Naive thymus-derived CD4-positive, alpha-beta T cell (primary cell): ENCODE measurements at places on chromosomes 3 and 15. TPM values are rescaled to one million over a fixed set of nuclear protein-coding genes. Genes with fewer than 3 reads are reported as not detected.

- DNase-seq = peak; percentile 32
- peaks cover 8% of the 10 kb centered on the region for H3K4me1 ChIP-seq
- no peaks in the 10 kb centered on the region for H3K36me3 ChIP-seq
- peak overlapping the region; percentile 54 for H3K27ac ChIP-seq
- peak overlapping the region; percentile 15 for H3K4me3 ChIP-seq
These were observed 31.1 kb upstream of the SUCLG2 start for GRCh38 chr3:67685499-67685898.

- H3K4me3 ChIP-seq = no peak overlapping the region
- peaks cover 16% of the 10 kb centered on the region for H3K4me1 ChIP-seq
- peaks cover 4% of the 10 kb centered on the region for H3K36me3 ChIP-seq
- no peak overlapping the region for H3K27ac ChIP-seq
These were observed 3.4 kb downstream of the CLDND1 start for GRCh38 chr3:98519351-98519750.

GRCh38 chr3:27713078-27713423 is 9.1 kb downstream of the EOMES start:
- H3K27ac ChIP-seq = no peak overlapping the region
- no peaks in the 10 kb centered on the region for H3K27me3 ChIP-seq
- peaks cover 10% of the 10 kb centered on the region for H3K4me1 ChIP-seq

DNA sequence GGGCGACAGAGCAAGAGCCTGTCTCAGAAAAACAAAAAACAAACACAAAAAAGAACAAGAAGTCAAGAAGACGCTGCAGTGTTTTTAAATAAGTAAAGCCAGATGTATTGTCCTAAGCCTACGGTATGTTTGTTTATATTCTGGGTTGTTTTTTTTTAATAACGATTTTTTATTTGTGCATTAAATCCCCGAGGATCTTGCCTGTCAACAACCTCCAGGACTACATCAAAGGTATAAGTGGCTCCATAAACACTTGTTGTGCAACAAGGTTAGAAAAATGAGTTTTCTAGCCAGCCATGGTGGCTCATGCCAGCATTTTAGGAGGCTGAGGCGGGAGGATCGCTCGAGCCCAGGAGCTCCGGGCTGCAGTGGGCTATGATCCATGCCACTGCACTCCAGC is 26.1 kb downstream of the ITGB5 start:
- no peak for DNase-seq
- H3K27me3 ChIP-seq = no peaks in the 10 kb centered on the region
- H3K4me3 ChIP-seq = no peak overlapping the region
- H3K36me3 ChIP-seq = no peaks in the 10 kb centered on the region
- H3K27ac ChIP-seq = no peak overlapping the region

DNA sequence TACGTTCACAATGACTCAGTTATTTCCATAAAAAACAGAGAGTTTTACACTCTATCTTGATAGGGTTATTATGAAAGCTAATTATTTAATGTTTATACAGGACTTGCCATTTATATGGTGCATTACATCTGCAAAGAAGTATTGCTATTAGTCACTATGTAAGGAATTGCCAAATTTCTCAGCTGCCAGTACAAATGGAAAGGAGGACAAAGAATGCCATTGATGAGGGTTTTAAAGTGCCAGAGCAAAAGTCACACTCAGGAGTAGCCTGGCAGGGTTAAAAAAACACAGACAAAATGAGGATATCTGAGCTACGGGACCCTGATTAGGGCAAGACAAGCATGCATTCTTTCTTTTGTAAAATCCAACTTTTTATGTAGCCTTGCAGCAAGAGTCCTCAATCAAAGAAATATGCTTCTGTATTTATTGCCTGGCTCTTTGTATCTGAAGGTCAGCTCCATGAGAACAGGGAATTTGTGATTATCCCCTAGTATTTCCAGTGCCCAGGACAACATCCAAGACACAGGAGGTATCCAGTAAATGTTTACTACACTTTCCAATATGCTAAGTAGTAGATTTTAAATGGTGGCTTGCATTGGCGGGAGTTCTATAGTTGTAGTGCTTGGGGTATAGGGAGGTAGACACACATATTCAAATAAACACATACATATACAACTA is 1013.6 kb downstream of the ROBO1 start:
- H3K27me3 ChIP-seq = no peaks in the 10 kb centered on the region
- no peak for DNase-seq
- no peaks in the 10 kb centered on the region for H3K36me3 ChIP-seq
- H3K27ac ChIP-seq = no peak overlapping the region

Gene SERINC4
- 0.30 TPM for total RNA-seq

Gene UTS2B
- not detected in 2 replicates for total RNA-seq

Gene PTX3
- 0.57 TPM for total RNA-seq
